ENCODE measurements at places on chromosomes 7 and 10. TPM values are rescaled to one million over a fixed set of nuclear protein-coding genes. Genes with fewer than 3 reads are reported as not detected.

DNA sequence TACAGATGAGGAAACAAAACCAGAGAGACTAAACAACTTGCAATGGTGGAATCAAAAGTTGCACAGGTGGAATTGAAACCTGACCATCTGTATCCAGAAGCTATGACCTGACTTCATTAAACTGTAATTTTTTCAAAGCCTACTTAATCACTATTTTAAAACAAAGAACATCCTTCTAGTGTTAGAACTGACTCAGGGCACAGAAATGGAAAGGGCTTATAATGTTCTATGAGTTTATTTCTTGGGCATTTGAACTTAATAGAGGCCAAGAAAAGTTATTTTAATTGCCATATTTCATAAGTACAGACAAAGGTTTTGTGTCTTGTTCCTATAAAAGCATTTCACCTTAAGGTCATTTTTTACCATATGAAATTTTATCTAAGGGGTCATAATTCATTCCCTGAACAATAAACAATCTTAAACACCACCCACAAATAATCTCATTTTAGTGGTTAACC lies 8.8 kb downstream of the ITGB1 start:
- DNase-seq = no peak

HOXA2 gene
- total RNA-seq = 41.6 TPM

DNA sequence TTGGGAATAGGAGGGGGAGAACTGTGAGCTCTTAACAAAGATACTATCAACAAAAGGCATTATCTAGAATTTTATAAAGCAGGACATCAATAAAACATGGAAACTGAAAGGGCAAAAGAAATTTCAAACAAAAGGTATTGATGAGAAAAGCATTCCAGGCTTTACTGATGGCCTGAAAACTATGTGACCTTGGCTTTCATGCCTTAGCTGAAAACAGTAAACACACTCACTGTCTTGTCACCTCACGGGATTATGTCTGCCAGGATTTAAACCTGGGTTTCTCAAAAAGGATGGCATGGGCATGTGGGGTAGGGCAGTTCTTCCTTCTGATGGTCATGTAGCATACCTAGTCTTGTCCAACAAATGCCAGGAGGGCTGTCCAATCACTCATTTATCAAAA lies 22.9 kb downstream of the DOCK4 start:
- no peak for DNase-seq

SAMD9L gene
- not detected for total RNA-seq

ZNF736 gene
- not detected for total RNA-seq

DNA sequence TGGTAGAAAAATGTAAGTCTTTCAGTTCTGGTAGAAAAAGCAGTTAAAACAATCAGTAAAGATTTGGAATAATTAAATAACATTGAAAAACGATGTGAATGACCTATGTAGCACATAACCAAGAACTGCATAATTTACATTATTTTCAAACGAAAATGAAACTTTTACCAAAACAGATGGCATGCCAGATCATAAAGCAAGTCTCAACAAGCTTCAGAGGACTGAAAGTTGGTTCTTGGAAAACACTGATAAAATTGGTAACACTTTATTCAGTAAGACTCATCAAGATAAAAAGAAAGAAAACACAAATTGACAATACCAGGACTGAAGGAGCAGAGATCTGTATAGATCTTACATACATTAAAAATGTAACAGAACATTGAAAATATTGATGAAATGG lies 92.8 kb downstream of the VIPR2 start:
- no peak for DNase-seq

DNA sequence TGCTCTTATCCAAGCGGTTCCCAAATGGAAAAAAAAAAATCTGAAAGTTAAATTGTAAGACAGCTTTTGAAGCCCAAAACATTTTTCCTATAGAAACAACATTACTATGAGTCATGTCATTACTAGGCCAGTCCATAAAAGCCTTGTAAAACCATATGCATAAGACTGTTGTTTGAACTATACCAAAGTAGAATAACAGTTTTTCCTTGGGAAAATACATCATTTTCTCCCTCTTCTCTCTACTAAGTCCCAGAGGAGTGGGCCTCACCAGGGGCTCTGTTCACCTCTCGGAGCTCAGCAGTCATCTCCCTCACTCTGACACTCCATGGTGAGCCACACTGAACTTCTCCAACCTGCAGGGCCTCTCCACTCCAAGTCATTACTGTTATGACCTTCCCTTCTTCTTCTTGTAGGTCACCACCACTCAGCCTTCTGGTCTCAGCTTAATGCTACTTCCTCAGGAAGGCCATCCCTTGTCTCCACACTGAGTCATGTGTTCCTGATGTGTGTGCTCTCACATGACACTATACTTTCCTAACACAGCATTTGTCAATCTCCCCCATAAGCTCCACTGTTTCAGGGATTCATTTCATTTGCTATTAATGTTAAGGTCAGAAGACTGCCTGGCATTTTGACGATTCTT lies 32.5 kb downstream of the ZNF438 start:
- no peak for DNase-seq

PON1 gene
- not detected for total RNA-seq

- no peak for DNase-seq
Observed at GRCh38 chr7:28477041-28477442, 64.7 kb downstream of the CREB5 start.

RNF32 gene
- total RNA-seq = 1.4 TPM

VWDE gene
- total RNA-seq = not detected

EXOC6 gene
- total RNA-seq = 17.2 TPM

PDAP1 gene
- total RNA-seq = 146 TPM

GRCh38 chr7:35253460-35253709 lies 515 bp downstream of the TBX20 start:
- DNase-seq = no peak

GRCh38 chr10:67257018-67257417 lies 331.2 kb downstream of the LRRTM3 start:
- DNase-seq = no peak

CCL24 gene
- not detected for total RNA-seq

DNA sequence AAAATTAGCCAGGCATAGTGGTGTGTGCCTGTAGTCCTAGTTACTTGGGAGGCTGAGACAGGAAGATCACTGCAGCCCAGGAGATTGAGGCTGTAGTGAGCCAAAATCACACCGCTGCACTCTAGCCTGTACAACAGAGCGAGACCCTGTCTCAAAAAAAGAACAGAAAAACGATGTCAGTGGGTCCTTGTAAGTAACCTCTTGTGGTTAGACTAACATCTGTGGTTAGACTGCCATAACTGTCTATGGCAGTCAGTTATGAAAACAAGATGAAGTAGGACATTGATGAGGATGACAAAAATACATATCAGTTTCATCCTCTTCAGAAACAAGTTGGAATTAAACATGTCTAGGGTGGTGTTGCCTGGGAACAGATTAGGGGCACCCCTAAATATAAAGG lies 53.3 kb downstream of the AKAP9 start:
- DNase-seq = no peak

All from neural crest cell (in vitro differentiated cells).